ENCODE measurements at places on chromosomes 5 and 9. TPM values are rescaled to one million over a fixed set of nuclear protein-coding genes. Genes with fewer than 3 reads are reported as not detected.

The MGAT1 gene
- total RNA-seq: 70.5 TPM

The PSD2 gene
- not detected for total RNA-seq

The QRFP gene
- not detected for total RNA-seq

The CTSV gene
- 1.6 TPM for total RNA-seq

The PCDHA9 gene
- under 0.01 TPM for total RNA-seq

The SH3TC2 gene
- total RNA-seq: 5.8 TPM

The BHMT2 gene
- total RNA-seq: not detected

The GRM6 gene
- not detected for total RNA-seq

The RBM18 gene
- 6.5 TPM for total RNA-seq

The SPINK14 gene
- total RNA-seq: not detected

The MGAT4B gene
- total RNA-seq: 129 TPM

The PTGER4 gene
- 56.5 TPM for total RNA-seq

The ARSI gene
- under 0.01 TPM for total RNA-seq

The ZNF483 gene
- total RNA-seq: 1.6 TPM

The AIF1L gene
- total RNA-seq: 16.4 TPM
